ENCODE measurements at places on chromosomes 13 and 19.

- DNase-seq = no peak
Observed at GRCh38 chr19:19487950-19488874, 27.1 kb downstream of the TSSK6 start.

- no peak for DNase-seq
Observed at GRCh38 chr13:44306371-44307192, 67.0 kb upstream of the SERP2 start.

DNA sequence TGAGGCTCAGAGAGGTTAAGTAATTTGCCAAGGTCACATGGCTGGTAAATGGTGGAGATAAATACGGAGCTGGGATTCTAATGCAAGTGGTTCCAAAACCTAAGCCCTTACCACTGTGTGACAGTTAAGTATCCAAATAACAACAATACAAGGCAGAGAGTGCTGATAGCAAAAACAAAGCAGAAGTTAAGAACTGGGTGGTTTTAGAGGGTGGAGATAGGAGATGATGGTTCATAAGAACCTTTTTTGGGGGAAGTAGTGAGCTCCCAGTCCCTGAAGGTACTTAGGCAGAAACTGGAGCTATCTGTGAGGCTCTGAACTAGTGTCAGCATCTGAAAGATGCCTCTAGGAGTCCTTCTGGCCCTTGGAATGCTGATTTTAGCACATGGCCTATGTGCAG is 56.2 kb upstream of the UBE2L5 start:
- no peak for DNase-seq

DNA sequence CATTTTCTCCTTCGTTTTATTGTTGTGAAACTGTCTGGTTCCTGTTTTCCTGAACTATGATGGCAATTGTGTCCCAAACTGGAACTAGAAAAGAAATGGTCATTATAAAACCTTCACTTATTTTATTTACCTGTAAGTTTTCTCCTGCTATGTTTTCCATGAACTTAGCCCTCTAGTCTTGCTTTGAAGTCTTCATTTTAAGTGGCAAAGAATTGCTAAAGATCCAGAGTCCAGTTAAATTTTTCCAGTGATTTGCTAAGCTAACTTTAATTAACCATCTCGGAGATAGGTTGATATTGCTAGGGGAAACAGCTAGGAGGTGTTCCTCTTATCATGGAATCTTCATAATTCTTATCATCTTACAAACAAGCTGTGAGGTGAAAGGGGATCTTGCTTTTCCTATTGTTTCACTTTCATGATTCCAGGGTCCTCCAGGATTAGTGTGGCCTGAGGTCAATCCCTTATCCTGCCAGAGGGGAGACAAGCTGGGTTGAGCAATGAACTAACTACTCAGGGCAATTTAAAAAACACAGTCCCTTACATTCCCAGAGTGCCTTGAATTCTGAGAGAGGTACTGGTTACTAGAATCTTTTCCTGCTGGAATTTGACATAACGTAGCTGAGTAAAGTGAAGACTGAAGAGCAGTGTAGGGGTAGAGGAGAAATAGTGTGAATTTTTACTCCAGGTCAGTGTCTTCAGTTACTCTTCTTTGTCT is 112.5 kb downstream of the ESD start:
- DNase-seq = no peak

- DNase-seq = no peak
Observed at GRCh38 chr13:108003626-108004025, 211.7 kb downstream of the LIG4 start.

- no peak for DNase-seq
Observed at GRCh38 chr13:45015300-45015699, 26.0 kb downstream of the GPALPP1 start.

GRCh38 chr13:30560212-30560611 is 57.5 kb upstream of the USPL1 start:
- DNase-seq = no peak

GRCh38 chr13:30572859-30573275 is 44.9 kb upstream of the USPL1 start:
- no peak for DNase-seq

DNA sequence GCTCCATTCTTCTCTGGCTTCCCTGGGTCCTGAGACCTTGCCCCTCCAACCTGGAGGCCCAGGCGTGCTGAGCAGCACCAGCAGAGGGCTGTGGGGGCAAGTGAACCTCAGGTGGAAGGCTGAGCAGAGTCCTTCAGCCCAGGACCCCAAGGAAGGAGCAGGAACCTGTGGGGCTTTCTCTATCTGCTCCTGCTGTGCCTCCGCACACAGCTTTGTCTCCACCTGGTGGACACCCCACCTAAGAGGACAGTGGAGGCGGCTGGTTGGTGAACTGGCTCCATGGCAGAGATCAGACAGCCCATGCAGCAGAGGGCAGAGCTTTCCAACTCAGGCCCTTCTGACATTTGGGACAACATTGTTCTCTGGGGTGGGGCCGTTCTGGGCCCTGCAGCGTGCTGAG is 19.7 kb downstream of the ZFR2 start:
- no peak for DNase-seq

GRCh38 chr19:17104679-17105078 is 29.1 kb downstream of the MYO9B start:
- no peak for DNase-seq

GRCh38 chr19:12090807-12091206 is 26.3 kb downstream of the ZNF844 start:
- DNase-seq = peak; percentile 50

- DNase-seq = no peak
Observed at GRCh38 chr13:76222511-76222910, 586.4 kb downstream of the LMO7 start.

- DNase-seq = no peak
Observed at GRCh38 chr13:34127523-34127922, 309.6 kb downstream of the RFC3 start.

GRCh38 chr19:40954573-40954972 is 36.5 kb upstream of the CYP2B6 start:
- no peak for DNase-seq

- no peak for DNase-seq
Observed at GRCh38 chr19:42076380-42076944, 496 bp downstream of the ZNF574 start.

All from Right ventricle myocardium inferior (tissue), 1 donor.